ENCODE measurements at places on chromosomes 2 and 18. TPM values are rescaled to one million over a fixed set of nuclear protein-coding genes. Genes with fewer than 3 reads are reported as not detected.

BUB1 gene
- 1.0 TPM for total RNA-seq

ADAM17 gene
- total RNA-seq, result 17.6 TPM

AMER3 gene
- total RNA-seq, result not detected

IL36A gene
- total RNA-seq, result not detected

PLGLB1 gene
- 7.5 TPM for total RNA-seq

PSMA8 gene
- not detected for total RNA-seq

DOCK10 gene
- total RNA-seq, result 3.6 TPM

All from gastroesophageal sphincter (tissue), 4 donors.